ENCODE measurements at places on chromosomes 12 and 14. TPM values are rescaled to one million over a fixed set of nuclear protein-coding genes. Genes with fewer than 3 reads are reported as not detected.

DNA sequence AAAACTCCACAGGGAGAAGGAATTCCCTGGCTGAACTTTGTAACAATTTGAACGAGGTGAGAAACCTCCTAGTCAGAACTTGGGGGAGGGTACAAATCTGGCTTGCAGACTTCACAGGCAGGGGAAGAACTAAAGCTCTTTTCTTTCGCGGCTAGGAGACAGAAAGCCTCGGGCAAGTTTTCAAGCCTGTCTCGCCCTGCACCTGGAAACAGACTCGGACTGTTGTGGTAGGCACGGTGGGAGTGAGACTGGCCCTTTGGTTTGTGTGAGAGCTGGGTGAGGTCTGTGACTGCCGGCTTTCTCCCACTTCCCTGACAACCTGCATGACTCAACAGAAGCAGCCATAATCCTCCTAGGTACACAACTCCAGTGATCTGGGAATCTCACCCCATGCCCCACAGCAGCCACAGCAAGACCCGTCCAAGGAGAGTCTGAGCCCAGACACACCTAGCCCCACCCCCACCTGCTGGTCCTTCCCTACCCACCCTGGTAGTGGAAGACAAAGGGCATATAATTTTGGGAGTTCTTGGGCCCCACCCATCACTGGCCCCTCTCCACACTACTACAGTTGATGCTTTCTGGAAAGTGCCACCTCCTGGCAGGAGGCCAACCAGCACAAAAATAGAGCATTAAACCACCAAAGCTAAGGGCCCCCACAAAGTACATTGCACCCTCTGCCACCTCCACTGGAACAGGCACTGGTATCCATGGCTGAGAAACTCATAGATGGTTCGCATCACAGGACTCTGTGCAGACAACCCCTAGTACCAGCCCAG is 102.7 kb upstream of the ST8SIA1 start:
- DNase-seq: no peak

PIGH gene
- 15.7 TPM for total RNA-seq

OR4E2 gene
- total RNA-seq: 0.25 TPM

TSPAN11 gene
- total RNA-seq: not detected

- DNase-seq: no peak
Measured at GRCh38 chr14:65491274-65491673, 78.7 kb downstream of the FUT8 start.

FZD10 gene
- total RNA-seq: not detected

DNA sequence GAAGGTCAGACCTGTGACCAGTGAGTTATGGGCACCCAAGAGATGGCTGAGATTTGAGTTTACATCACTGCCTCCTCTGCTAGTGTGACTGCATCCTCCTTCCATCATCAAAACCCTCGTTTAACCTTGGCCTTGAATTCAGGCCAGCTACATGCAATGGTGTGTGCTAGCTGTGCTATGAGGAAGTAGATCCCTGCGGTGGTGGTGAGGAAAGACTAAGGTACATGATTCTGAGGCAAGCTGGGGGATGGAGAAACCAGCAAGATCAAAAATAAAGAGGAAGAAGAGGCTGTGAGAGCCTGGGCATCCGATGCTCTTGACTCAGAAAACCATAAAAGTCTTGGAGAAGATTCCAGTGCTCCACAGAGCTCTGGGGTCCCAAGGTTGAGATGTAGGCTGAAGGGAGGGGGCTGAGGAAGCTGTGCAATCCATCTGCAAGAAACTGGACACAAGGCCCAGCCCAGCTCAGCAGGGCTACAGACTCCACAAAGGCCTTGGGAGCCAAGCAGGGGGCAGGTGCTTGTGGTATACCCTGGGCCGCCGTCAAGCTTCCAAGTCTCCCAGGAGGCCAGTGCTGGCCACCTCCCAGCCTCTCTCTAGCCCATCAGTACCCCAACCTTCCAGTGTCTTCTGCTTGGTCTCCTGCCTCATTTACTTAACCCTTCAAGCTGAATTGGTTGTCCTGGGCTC is 774.8 kb downstream of the VRK1 start:
- no peak for DNase-seq

DNA sequence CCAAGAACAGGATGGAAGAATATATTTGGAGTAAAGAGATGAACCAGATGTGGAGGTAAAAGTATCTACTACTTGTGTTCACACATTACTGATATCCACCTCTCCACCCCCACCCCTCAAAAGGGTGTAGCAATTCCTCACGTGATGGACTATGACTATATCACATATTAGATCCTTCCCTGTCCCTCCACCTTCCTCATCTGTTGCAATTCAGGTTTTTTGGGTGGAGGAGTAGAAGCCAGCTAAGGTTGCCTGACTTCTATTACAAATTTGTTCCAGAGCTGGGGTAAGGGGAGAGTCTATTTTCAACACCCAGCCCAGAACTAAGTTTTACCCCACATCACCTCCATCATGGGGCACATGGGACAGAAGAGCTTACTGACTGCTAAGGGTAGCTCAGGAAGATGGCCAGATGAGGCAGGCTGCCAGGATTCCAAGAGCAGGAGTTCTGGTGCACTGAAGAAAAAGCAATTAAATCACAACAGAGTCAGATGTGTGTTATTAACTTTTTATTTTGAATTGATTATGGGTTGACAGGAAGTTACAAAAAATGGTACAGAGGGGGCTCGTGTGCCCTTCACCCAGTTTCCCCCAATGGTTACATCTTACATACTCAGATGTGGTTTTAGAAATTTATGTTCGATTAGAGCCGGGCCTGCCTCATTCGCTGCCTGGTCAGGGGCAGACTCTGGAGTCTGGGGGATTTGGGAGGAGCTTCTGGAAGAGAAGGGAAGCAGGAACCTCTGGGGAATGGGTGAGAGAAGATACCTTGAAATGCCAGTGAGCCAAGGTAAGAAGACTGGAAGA is 2.1 kb downstream of the RNASE13 start:
- no peak for DNase-seq

DNA sequence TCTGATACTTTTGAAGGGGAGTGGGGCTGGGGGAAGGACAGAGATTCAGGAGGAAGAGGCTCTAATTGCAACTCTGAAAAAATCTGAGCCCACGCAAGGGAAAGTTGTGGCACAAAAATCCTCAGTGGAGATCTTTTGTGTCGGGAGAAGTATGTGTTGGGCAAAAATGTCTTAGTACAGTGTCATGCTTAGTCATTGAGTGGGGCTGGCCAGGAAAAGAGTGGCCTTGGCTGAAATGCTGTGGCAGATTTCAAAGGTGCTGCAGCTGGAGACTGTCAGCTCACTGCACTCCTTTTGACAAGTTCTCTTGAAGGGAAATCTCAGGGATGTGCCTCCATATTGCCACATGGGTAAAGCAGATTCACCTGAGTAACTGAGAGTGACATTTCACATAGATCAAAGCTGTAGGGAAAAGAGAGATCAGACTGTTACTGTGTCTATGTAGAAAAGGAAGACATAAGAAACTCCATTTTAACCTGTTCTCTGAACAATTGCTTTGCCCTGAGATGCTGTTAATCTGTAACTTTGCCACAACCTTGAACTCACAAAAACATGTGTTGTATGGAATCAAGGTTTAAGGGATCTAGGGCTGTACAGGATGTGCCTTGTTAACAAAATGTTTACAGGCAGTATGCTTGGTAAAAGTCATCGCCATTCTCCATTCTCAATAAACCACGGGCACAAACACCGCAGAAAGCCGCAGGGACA is 36.0 kb upstream of the GLIPR1 start:
- no peak for DNase-seq

DNA sequence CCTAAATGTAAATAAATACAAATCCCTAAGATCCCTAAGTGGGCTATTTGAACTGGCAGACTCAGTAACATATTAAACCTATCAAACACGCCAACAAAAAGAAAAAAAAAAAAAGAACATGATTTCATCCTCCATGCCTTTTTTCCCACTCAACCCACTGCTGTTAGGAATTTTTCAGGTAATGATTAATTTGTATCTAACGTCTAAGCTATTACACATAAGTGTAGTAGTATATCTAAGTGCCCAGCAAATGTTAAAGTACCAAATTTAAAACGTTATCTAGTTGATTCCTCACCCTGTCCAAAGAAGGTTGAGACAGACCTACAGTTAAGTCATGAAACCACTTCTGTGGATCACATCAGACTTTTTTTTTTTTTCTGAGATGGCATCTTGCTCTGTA is 16.4 kb upstream of the ARID4A start:
- DNase-seq: no peak

DNA sequence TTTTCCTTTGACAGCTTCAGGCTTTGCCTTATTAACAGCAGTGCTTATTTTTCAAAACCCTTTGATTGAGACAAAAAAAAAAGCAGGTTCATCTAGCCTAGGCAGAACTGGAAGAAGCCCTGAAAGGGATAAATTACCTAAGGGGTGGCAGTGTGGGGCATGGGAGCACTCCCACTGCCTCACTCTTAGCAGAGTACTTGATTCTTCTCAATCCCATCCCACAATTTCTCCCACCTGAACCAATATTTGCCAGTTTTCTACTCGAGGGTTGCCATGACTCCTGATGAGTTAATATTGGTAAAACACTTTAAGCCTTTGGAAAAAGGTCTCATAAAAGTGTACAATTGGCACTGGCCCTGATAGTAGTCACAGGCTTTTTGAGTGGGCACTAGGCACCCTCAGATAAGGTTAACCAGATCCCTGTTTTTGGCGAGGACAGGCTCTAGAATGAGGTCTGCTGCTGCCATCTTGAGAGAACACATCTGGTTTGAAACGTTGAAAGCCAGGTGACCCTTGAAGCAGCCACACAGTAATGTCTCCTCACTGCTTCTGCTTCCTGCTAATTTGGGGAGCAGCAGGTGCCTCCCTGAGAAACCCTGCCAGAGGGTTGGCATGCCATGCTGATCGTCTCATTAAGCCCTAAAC is 320.0 kb downstream of the RAD51B start:
- DNase-seq: no peak

- DNase-seq: no peak
Measured at GRCh38 chr12:104469523-104469922, 12.8 kb downstream of the CHST11 start.

GRCh38 chr12:45232756-45233372 is 17.0 kb downstream of the ANO6 start:
- DNase-seq: no peak

- DNase-seq: no peak
Measured at GRCh38 chr14:104448721-104449120, 130.8 kb upstream of the C14orf180 start.

DNA sequence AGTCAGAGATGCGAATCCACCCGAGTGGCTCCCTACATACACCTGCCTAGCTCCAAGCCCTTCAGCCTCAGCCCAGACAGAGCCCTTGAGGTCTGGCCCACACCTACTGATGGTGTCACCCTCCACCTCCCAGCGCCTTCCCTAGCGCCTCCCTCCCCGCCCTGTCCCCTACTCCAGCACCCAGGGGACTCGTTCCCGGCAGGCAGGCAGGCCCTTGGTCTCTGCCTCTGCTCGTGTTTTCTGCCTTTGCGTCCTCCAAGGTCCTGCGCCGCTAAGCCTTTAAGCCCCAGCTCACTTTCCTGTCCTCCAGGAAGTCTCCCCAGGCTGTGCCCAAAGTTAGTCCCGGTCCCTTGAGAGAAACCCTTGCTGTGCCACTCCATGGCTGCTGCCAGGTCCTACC is 12.7 kb downstream of the INF2 start:
- no peak for DNase-seq

KRT2 gene
- not detected for total RNA-seq

- no peak for DNase-seq
Measured at GRCh38 chr12:63922474-63922873, 78.0 kb downstream of the SRGAP1 start.

DNA sequence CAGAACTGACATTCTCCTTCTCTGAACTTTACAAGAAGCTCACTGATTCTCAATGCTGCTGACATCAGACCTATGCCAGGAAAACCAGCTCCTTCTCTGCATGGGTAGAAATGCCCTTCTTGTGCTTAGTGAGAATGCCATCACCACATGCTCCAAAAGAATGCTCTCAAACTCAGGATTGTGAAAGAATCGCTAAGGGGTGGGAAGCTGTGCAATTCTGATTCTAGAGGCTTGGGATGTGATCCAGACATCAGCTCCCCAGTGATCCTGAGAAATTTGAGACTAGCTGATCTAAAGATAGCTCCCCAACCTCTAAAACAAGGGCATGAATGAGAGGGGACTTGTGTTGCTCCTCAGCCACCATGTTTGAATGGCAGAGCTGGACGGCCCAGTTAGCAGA is 113.2 kb downstream of the DPF3 start:
- no peak for DNase-seq

GRCh38 chr12:4034921-4035320 is 161.7 kb upstream of the PARP11 start:
- no peak for DNase-seq

GRCh38 chr12:11868027-11868426 is 202.7 kb upstream of the BCL2L14 start:
- DNase-seq: no peak

DNA sequence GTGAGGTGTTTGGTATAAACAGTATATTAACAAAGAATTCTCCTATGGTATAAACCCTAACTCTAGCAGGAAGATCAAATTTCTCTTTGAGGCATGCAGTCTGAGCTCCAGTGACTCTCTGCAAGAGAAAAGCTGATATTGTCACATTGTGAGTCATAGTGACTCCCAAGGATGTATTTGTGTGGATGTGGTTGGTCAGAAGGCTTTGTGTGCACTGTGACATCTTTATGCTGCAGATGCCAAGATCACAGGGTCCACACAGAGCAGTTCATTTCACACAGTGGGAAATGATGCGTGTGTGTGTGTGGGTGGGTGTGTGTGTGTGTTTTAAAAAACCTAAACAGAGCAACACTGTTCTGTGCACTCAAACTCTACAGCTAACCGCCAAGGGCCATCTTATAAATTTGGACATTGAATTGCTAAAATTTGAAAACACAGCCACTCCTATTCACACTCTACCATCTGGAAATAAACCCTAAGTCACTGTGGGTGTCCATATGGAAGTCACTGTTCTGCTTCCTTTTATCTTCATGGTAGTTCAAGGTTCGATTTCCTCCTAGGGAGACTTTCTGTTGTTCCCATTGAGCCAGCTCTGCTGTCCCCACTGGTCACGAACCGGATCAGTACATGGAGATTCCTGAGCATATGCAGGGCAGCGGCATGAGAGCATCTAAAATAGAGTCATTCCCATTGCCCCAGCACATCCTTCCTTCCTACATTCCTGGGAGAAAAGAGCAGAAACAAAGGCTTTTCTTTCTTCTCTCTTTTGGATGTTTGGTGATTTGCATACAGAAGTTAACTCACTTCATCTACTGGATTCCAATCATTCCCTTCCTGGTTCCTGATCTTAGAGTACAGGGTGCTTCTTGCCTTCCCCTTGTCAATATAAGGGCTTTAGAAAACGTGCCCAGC is 727.6 kb downstream of the DIO2 start:
- DNase-seq: no peak

- no peak for DNase-seq
Measured at GRCh38 chr14:26917086-26917485, 319.3 kb upstream of the NOVA1 start.

GRCh38 chr12:49027846-49028555 is 9.4 kb upstream of the PRKAG1 start:
- DNase-seq: no peak

Data from activated CD4-positive, alpha-beta memory T cell treated with anti-CD3 and anti-CD28 coated beads, Interleukin-2, amount 10 ng/mL, durations not matched to agents 7 days and 5 days (primary cell).